ENCODE measurements at places on chromosomes 5 and 9.
A peak's percentile ranks its signal among the peaks of the same experiment; 100 is the strongest.

- DNase-seq: no peak
Observed at GRCh38 chr9:134271338-134272301, 54.6 kb upstream of the RXRA start.

- DNase-seq: no peak
Observed at GRCh38 chr9:128206916-128207910, 4.0 kb downstream of the DNM1 start.

DNA sequence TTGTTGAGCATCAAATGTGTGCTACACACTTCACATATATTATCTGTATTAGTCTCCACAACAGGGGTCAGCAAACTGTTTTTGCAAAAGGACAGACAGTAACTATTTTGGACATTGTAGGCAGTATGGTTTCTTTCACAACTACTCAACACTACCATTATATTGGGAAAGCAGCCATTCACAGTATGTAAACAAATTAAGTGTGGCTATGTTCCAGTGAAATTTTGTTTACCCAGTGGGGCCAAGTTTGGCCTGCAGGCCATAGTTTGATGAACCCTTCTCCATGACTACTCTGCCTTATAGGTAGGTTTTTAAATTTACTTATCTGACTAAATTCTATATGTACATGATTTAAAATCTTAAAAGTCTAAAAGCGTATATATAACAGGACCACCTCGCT is 13.0 kb upstream of the FAM151B start:
- no peak for DNase-seq

GRCh38 chr5:55991768-55992486 is 2.8 kb downstream of the IL6ST start:
- peak; percentile 12 for DNase-seq

GRCh38 chr9:129220771-129221170 is 42.7 kb upstream of the IER5L start:
- no peak for DNase-seq

GRCh38 chr9:94557376-94557775 is 2.5 kb downstream of the PCAT7 start:
- DNase-seq: no peak

- no peak for DNase-seq
Observed at GRCh38 chr5:135126688-135127438, 92.8 kb upstream of the PITX1 start.

GRCh38 chr5:107032629-107033028 is 638.1 kb downstream of the EFNA5 start:
- DNase-seq: no peak

DNA sequence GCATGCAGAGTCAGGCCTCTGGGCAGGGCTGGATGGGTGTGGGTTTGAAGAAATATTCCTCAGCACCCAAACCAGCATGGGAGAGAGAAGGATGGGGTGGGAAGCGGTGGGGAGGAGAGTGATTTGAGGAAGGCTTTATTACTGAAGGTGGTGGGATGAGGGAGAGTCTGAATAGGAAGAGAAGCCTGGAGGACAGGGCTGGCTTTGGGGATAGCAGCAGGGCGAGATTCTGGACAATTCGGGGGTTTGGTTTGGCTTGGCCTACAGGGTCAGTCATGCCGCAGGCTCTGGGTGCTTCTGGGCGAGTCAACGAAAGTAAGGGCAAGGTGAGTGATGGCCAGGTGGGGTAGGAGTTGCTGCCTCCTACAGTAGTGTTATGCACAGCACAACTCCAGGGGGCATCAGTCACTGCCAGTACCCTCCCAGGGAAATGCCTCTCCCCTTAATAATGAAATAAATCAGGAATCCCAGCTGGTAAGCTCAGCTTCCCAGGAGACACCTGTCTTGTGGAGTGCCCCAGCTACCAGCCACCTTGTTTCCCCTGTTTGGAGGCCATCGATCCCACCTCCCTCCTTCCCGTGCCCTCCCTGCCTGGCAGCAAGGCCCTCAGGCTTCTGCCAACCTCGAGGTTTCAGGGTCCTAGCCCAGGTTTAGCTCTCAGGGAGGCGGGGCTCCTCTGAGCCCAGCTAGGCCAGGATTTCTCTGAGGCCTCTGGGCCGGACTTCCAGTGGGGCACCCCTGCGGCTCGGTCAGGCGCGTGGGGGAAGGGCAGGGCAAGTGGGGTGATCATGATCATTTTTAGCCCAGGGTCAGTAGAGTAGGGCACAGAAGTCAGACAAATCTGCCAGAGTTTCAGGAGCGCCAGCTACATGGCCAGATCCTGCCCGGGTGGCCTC is 741 bp upstream of the NKX2-5 start:
- peak; percentile 43 for DNase-seq

GRCh38 chr5:10595672-10596309 is 31.9 kb downstream of the ANKRD33B start:
- DNase-seq: no peak

DNA sequence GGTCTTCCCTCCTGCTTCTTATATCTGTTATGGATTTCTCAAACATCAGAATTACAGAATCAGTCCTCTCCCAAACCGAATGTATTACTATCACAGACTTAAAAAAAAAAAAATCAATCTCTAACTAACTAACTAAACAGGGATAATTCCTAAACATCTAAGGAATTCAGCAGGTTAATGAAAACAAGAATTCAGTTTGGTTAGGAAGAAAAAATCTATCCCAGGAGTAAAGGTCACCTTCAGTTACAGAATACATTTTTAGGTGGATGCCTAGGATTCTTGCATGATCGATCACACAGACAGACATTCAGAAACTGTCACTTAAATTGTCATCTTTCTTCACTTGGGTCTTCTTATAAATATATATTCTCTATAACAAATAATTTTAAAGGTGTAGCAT is 11.5 kb downstream of the PTAR1 start:
- DNase-seq: no peak

GRCh38 chr9:4831119-4831518 is 38.4 kb downstream of the RCL1 start:
- no peak for DNase-seq

GRCh38 chr9:136137321-136138265 is 18.9 kb upstream of the TMEM250 start:
- DNase-seq: no peak

- peak; percentile 69 for DNase-seq
Observed at GRCh38 chr5:83470526-83471404, 779 bp upstream of the VCAN start.

DNA sequence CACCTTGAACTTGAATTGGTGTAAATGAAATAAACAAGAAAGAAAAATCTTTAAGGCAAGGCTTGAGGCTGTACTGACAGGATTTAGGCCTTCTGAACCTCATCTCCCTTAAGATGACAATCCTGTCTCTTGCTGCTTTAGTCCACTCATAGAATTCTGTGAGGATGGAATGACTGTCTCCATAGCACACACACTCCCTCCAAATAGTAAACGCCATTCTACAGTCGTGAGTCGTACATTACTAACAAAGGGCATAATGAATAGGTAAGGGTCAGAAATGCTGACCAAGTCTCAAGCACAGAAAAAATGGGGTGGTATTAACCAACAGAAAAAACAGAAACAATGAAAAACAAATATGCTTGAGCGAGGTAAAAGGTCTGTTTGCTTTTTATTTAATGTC is 71.8 kb upstream of the SIMC1 start:
- DNase-seq: no peak

DNA sequence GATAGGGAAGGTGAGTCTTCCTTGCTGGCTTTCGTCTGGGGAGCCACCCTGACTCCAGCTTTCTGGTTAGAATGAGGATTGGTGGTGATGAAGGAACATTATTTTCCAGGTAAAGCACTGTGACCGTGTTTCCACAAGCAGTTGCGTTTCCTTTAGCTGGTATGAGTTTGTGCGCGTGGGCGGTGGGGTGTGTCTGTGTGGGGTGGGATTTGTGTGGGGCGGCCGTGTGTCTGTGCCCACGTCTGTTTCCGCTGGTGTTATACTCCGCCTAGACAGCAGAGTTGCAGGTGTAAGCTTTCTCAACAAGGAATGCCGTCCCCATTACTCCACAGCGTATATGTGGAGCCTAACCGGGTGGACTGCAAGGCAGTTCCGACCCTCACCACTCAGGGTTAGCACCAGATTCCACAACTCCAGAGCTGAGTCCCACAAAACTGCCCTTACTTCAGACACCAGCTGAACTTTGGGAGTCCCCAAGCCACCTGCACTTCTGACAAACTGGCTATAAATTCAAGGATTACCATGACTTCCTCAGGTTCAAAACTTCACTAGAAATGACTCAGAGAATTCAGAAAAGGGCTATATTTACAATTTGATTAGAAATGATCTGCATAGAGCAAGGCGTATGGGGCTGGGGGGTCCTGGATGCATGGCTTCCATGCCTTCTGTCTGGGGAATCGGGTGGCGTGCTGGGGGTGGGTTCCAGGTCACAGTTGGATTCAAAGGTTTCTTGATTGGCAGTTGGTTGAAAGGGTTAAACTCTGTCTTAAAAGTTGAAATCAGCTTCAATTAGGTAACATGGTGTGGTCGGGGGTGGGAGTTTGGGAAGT is 29.8 kb downstream of the PROP1 start:
- no peak for DNase-seq

GRCh38 chr9:8492679-8493078 is 693.1 kb upstream of the DMAC1 start:
- no peak for DNase-seq

DNA sequence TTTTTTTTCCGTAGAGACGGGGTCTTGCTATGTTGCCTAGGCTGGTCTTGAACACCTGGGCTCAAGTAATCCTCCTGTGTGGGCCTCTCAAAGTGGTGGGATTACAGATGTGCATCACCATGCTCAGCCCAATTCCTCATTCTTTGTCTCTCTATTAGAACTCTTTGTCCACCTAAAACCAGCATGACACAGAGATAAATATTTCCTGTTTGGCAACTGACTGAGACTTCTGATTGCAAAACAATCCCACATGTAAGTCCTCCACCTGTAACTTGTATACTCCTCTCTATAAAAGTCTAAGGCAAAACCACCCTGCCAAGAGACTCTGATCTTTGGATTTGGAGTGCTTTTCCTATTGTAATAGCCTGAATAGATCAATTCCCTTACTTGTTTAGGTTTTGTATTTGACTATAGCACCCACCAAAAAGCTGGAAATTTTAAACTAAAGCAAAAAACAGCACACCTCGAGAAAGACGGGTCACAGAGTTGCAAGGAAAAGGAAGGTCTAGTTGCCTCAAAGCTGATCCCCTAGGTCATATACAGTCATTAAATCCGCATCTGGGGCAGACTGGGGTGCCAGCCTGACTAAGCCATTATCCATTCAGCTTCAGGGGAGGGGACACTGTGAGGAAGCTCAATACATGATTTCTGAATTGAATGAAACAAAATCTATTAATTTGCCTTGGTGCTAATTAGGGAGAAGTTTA is 13.5 kb upstream of the KIF27 start:
- no peak for DNase-seq

GRCh38 chr5:35820735-35821134 is 36.0 kb upstream of the IL7R start:
- no peak for DNase-seq

GRCh38 chr5:136209346-136209910 is 16.5 kb upstream of the SMIM32 start:
- no peak for DNase-seq

GRCh38 chr5:163089926-163090325 is 347.5 kb upstream of the CCNG1 start:
- no peak for DNase-seq

DNA sequence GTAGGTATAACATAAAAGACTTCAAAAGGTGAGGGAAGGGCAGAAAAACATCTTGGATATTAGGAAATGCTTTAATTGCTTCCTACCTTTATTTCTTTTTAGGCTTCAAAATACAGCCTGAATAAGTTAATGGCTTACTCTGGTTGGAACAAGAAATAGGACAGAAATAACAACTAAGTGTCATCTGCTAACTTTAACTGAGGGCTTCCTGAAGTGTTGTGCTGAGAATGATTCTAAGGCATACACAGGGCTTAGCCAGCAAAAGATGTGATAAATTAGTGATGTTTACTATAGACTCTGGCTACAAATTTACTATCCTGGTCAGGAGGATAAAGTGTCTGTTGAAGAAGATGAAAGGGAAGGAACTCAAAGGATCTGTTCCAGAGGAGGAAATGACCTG is 34.2 kb downstream of the ABHD17B start:
- no peak for DNase-seq

- DNase-seq: peak; percentile 64
Observed at GRCh38 chr9:468766-469426, 254.2 kb downstream of the DOCK8 start.

DNA sequence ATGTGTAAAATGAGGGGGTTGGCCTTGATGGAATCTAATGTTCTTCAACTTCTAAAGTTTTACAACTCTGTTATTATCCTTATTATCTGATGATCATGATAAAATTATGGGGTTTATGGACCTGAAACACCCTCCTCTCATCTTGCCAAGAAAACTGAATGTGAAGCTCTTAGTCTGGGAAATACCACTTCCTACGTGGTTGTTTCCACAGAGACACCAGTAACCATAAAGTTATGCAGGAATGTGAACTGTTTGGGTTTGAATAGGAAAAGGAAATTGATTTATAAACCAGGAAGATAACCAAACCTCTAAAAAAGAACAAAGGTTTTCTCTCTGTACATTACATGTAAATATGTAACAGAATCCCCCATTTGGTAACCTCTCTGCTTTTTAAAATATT is 28.3 kb upstream of the RAI14 start:
- DNase-seq: no peak

- DNase-seq: no peak
Observed at GRCh38 chr5:142842994-142843905, 73.1 kb downstream of the ARHGAP26 start.

DNA sequence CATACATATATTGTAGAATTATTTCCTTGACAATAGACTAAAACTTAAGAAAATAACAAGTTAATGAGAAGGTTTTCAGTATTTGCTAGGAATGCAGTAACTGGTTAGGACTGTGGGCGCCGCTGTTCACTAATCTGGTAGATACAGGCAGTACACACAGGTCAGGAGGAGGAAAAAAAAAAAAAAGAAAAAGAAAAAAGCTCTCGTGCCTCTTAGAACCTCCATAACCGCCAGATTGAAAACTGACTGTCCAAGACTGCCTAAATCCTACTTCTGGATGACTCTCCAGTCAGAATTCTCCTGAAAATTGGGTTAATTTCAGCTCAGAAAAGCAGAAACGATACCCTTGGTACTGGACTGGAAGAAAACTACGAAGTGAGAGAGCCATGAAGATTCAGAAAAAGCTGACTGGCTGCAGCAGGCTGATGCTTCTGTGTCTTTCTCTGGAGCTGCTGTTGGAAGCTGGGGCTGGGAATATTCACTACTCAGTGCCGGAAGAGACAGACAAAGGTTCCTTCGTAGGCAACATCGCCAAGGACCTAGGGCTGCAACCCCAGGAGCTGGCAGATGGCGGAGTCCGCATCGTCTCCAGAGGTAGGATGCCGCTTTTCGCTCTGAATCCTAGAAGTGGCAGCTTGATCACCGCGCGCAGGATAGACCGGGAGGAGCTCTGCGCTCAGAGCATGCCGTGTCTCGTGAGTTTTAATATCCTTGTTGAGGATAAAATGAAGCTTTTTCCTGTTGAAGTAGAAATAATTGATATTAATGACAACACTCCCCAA is at the start of gene PCDHGA1:
Gene PCDHGA1, plus strand, starts transcription at position 216 of the 782 bp plus-strand sequence.
- DNase-seq: no peak

Data from retina (tissue), 1 donor.